ENCODE measurements at places on chromosomes 7 and 10.
A peak's percentile ranks its signal among the peaks of the same experiment; 100 is the strongest.

DNA sequence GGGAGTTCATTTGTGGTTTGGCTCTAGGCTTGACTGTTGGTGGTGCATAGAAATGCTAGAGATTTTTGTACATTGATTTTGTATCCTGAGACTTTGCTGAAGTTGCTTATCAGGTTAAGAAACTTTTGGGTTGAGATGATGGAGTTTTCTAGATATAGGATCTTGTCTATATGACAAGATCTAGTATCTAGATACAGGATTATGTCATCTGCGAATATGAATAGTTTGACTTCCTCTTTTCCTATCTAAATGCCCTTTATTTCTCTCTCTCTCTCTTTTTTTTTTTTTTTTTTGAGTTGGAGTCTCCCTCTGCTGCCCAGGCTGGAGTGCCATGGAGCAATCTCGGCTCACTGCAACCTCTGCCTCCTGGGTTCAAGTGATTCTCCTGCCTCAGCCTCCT lies 62.9 kb downstream of the MGAM2 start:
- no peak for DNase-seq

DNA sequence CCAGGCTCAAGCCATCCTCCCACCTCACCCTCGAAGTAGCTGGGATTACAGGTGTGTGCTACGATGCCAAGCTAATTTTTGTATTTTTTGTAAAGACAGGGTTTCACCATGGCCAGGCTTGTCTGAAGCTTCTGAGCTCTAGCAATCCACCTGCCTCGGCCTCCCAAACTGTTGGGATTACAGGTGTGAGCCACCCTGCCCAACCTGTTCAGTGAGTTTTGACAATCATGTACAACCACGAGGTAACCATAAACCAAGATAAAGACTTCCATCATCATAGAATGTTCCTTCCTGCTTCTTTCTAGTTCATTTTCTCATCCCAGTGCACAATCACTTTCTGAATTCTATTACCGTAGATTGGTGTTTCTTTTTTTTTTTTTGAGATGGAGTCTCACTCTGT lies 30.5 kb upstream of the MKRN1 start:
- DNase-seq = no peak

DNA sequence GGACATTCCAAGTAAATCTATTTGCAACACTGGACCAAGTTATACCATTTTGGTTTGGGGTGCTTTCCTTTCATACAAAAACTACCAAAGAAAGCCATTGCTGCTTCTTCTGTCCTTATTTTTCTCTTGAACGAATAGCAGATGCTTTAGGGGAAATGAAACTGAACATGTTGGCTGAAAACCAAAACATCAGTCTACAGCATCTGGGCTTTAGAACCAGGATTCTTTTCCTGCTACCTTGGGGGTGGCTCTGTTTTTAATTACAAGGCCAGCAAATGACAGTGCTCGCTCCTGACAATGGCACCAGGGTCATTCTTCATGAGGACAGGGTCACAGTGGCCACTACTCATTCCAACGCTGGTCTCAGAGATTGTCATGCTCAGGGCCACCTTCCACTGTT lies 80.3 kb downstream of the WDR11 start:
- DNase-seq = no peak

DNA sequence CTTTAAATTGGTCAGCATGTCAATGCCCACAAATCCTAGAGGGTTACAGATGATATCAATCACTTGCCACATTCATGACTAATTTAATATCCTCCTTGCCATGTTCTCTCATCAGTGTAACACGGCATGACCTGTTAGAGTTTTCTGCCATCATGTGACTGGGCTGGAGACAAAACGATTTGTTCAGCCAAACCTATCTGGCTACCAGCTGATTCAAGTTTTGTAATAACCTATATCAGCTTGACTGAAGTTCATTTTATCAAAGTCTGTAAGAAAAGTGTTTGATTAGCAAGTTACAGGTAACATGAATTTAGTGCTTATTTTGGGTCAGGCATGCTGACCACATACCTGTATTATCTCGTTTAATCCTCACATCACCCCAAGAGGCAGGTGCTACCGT lies 25.7 kb downstream of the NEUROD6 start:
- DNase-seq = no peak

- no peak for DNase-seq
These were observed 4.0 kb downstream of the SKAP2 start for GRCh38 chr7:26860361-26860760.

GRCh38 chr10:77609781-77610272 lies 27.8 kb downstream of the KCNMA1 start:
- DNase-seq = peak; percentile 44

DNA sequence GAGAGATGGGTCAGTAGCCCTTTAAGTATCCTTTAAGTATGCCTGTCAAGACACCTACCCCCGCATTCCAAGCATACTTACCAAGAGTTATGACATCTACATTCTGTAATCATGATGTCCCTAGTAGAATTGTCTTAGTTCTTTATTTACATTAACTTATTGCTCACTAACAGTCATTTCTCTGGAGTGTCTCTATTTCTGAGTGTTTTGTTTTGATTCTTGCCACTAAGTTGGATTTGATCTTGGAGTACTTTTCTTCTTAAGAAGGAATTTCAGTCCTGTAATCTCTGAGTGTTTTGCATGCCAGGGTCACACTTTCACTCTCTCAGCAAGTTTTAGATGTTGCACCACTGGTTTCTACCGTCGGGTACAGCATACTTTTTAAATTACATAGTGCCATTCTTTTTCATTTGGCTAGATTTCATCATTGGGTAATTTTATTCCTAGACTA lies 1053.9 kb downstream of the KCNMA1 start:
- DNase-seq = peak; percentile 71

GRCh38 chr7:6675807-6676405 lies 30.8 kb downstream of the ZNF12 start:
- no peak for DNase-seq

DNA sequence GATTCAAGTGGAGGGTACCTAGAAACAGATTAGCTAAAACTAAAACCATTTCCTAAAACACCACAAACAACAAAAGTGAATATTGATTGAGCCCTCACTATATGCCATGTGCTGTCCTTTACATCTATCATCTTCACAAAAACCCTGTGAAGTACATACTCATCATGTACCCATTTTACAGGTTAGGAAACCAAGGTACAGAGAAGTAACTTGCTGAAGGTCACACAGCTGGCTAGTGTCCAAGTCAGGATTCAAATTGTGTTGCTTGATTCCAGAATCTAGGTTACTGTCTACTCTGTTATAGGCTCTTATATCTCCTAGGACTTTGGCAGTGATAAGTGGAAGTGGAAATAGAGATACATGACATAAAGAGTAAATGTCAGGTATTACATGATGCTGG lies 463.8 kb downstream of the LRMDA start:
- DNase-seq = no peak

- no peak for DNase-seq
These were observed 16.3 kb upstream of the CYREN start for GRCh38 chr7:135186841-135187253.

- peak; percentile 64 for DNase-seq
These were observed 60.0 kb downstream of the RALA start for GRCh38 chr7:39683216-39683845.

DNA sequence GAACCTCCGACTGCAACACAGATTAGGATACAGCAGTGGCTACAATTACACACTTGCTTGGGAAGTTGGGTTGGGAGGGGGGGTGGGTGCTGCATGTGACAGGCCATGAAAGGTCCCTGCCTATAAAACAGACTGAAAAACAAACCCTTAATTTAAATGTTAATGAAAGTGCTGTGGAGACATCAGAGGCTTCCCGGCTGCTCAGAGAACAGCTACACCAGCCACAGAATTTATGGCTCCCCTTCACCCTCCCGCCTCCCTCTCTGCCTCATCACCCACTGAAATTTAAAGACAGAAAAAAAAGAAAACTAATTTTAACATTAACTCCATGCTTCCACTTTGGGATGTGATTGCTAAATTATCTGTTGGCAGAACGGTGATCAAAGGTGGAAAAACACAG lies 34.7 kb downstream of the FBXW4 start:
- DNase-seq = no peak

DNA sequence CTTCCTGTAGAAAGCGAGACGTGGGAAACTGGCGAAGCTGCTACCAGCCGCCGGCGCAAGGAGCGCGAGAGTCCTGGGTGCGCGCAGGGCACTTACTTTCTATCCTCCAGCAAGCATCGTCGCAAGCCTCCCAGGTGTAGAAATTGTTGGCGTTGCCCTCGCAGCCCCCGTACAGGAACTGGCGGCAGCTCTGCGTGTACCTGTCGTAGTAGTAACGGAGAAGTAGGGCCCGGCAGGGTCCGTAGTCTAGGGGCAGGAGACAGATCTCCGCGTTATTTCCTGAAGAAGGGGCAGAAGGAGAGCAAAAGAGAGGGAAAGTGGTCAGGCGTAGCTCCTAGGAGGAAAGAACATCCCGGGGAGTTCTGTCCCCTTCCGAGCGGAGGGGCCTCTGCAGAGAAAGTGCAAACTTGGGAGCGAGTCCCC lies 501 bp downstream of the TFPI2 start:
- DNase-seq = peak; percentile 67

DNA sequence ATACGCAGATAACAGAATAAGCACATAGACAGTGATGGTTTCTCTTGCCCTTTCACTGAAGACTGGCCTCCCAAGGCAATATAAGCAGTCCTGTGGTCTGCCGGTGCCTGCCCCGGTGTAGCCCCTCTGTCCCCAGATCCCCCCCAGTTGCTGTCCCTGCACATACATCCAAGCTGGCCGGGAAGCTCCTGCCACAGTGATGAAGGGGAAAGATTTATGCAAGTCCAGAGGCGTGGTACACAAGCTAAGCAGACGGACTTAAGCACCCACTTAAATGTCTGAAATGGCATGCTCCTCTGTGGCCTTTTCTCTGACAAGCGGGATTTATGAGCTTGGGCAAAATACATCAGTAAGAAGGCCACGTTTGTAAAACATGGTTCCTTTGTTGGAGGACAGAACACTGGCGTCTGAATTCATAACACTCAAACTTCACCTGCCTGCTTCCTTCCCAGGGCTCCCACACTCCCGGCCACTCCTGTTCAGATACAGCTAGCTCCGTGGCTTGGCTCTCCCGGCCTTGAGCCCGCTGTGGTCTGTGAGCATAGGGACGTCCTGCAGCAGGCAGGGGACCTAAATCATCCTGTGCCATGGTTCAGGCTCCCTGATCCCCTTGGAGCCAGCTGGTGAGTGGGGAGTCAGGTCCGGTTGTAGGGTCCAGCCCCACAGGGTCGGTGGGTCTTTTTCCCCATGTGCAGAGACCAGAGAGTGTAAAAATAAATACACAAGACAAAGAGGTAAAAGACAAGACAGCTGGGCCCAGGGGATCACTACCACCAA lies 61.7 kb upstream of the PPP2R2D start:
- DNase-seq = no peak

Measured in AG20443 (cell line).